Hindlimb muscle (tissue), 1 donor: ENCODE measurements at places on chromosomes 1 and 21. TPM values are rescaled to one million over a fixed set of nuclear protein-coding genes. Genes with fewer than 3 reads are reported as not detected.

DNA sequence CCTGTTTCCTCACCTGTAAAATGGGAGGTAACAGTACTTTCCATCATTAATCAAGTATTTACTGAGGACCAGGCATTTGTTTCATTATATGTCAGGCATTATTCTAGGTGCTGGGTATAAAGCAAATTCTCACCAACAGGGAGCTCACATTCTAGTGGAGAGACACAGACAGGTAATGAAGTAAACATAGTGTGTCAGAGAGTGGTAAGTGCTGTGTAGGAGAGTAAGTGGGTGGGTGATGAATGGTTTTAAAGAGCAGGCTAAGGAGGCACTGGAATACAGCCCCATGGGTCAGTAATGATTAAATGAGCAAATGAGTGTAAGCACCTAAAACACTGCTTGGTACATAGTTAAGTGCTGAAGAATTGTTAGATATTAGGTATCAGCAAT is 60.4 kb downstream of the DNTTIP2 start:
- no peak for DNase-seq

DNA sequence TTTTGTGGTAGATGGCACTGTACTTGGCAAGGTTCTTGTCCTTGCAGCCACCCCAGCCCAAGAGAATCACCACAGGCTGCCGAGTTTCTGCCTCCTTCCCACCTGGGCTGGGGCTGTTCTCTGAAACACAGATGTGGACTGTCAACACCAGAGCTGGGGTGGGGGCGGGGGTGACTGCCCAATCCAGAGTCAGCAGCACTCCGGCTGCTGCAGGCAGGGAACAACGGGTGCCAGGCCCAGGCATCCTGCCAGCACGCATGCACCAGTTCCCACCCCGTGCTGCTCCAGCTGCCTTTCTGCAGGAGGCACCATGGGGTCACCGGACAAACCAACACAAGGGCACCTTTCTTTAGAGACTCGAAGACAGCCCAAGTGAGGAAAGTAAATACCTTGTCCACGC is 14.1 kb downstream of the TMEM53 start:
- DNase-seq = no peak

GRCh38 chr1:23548704-23549143 is 10.6 kb downstream of the ID3 start:
- DNase-seq = no peak

GRCh38 chr1:1364266-1364665 is 5.9 kb upstream of the MXRA8 start:
- DNase-seq = no peak

GRCh38 chr1:89804642-89805237 is 16.1 kb upstream of the LRRC8D start:
- DNase-seq = peak; percentile 84

DNA sequence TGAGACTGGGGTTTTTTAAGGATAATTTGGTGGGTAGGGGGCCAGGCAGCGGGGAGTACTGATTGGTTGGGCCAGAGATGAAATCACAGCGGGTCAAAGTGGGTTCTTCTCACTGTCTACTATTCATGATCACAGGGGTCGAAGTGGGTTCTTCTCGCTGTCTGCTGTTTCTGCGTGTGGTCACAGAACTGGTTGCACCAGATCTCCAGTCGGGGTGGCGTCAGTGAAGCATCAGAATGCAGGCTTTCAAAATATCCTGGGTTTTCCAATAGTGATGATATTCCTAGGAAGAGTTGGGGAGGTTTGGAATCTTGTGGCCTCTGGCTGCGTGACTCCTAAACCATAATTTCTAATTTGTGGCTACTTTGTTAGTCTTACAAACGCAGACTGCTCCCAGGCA is 45.1 kb downstream of the TRPM2 start:
- DNase-seq = no peak

GRCh38 chr1:206604861-206605260 is 7.4 kb downstream of the EIF2D start:
- no peak for DNase-seq

- DNase-seq = no peak
Measured at GRCh38 chr1:160540859-160541233, 17.8 kb upstream of the SLAMF6 start.

- no peak for DNase-seq
Measured at GRCh38 chr1:154730986-154731489, 123.1 kb upstream of the ADAR start.

- no peak for DNase-seq
Measured at GRCh38 chr1:194975913-194976312, 1632.3 kb downstream of the KCNT2 start.

GRCh38 chr21:43719748-43720538 is 1.0 kb downstream of the PDXK start:
- DNase-seq = no peak

DNA sequence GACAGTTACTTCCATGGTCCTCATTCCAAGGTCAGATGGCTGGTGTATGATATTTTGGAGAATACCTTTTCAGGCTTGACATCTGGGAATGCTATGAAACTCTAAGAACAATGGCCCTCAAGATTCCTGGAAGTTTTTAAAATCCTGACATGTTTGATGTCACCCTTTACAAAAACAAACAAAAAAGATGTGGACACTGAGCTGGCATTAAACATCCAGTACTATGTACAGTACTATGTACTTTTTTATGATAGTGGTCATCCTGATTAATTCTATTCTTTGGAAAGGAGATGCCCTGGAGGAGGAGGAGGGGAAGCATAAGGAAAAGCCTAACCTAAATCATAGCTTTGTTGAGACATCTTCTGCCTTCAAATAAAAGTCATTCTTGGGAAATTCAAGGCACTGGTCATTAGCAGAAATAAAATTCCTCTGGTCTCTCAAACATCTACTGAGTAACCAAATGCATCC is 235.4 kb downstream of the HMCN1 start:
- DNase-seq = no peak

GRCh38 chr1:185367218-185367617 is 50.2 kb upstream of the IVNS1ABP start:
- DNase-seq = no peak

GRCh38 chr1:2412773-2413494 is 570 bp upstream of the PEX10 start:
- no peak for DNase-seq

- DNase-seq = no peak
Measured at GRCh38 chr1:1308756-1309250, 406 bp downstream of the PUSL1 start.

- DNase-seq = no peak
Measured at GRCh38 chr1:21289700-21290545, at the start of gene ECE1. Gene ECE1, minus strand, starts transcription at chr1:21290463. Its CDS starts 49 bp downstream, at chr1:21290414.

PHACTR4 gene
- 30.0 TPM for polyA plus RNA-seq

YOD1 gene
- 4.2 TPM for polyA plus RNA-seq

GBP3 gene
- polyA plus RNA-seq = 3.8 TPM
